ENCODE measurements at places on chromosomes 1 and 21.
A peak's percentile ranks its signal among the peaks of the same experiment; 100 is the strongest.

DNA sequence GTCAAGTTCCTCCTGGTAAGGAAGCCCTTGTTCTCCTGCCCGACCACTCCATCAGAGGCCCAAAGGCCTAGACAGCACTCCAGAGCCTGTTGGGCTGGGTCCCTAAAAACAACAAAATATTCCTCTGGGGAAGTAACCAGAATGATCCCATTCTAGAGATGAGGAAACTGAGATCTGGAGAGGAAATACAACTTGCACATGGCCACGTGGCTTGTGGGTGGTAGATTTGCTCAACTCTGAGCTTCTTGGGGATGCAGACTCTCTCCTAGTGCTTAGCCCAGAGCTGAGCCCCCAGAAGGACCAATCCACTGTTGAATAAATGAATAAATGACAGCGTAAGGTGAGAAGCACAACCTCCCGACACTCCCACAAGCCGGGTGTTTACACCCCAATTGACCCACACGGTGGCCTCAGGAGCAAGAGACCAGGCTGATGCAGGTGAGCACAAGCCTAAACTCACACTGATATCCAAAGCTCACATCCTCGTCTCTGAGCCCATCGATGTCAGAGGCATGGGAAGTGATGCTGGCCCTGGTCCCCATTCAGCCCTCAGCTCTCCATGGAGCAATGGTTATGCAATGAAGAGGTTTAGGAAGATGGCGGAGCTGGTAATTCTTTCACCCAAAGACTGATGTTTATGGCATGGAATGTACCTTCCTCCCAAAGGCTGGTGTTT, 172.5 kb upstream of the EDN2 start:
- DNase-seq = no peak

- no peak for DNase-seq
Measured at GRCh38 chr1:29355375-29355774, 119.1 kb downstream of the PTPRU start.

DNA sequence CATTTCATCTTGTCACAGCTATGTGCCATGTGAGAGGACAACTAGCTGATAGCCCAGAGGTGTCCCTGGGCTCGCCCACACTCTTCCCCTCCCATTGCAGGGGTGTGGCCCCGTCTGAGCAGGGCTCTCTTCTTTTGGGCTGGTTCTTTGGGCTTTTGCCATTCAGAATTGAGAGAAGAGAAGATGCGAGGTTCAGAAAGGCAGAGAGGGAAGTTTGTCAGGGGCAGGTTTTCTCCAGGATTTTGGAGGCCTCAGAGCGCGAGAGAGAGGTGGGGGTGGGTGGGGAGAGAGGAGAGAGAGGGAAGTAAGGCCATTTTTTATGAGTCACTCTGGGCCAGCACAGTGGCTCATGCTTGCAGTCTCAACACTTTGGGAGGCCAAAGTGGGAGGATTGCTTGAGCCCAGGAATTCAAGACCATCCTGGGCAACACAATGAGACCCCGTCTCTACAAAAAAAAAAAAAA, 5.2 kb downstream of the IFI6 start:
- no peak for DNase-seq

DNA sequence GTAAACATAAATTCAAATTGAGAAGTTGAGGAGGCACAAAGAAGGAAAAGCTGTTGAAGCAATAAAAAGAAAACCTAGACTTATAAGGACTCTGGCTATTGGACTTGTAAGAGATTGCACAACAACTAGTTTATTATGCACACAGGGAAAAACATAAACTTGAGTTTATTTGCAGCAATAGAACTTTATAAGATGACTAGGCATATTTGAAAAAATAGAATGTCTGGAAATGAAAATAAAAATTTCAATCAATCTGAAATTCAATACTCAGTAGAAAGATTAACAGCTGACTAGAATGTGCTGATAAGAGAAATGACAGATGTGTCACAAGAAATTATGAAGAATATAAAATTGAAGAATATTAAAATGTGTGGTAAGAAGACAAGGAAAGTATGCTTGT, 505.4 kb upstream of the ZP4 start:
- DNase-seq = no peak

DNA sequence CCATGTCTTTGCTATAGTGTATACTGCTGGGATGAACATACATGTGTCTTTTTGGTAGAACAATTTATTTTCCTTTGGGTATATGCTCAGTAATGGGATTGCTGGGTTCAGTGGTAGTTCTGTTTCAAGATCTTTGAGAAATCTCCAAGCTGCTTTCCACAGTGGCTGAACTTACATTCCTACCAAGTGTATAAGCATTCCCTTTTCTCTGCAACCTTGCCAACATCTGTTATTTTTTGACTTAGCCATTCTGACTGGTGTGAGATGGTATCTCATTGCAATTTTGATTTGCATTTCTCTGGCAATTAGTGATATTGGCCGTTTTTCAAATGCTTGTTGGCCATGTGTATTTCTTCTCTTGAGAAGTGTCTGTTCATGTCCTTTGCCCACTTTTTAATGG, 37.5 kb upstream of the ANGPTL1 start:
- no peak for DNase-seq

GRCh38 chr1:181759481-181759880, 276.2 kb downstream of the CACNA1E start:
- no peak for DNase-seq

DNA sequence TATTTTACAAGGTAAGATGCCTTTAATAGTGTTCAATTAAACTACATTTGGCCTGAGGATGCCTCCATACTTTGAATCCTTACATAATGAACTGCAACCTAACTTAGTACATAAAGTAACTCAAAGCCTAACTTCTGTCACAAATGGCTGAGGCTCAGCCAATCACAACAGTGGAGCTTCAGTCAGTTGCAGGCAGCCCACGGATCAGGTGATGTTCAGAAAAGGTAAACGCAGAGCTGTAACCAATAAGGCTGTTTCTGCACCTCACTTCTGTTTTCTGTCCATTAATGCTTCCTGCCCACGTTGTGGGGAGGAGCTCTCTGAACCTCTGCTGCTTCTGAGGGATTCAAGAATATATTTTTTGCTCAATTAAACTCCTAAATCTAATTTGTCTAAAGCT, 94.8 kb upstream of the KIAA0040 start:
- peak; percentile 21 for DNase-seq

GRCh38 chr1:78718566-78718965, 68.9 kb downstream of the IFI44 start:
- DNase-seq = no peak

DNA sequence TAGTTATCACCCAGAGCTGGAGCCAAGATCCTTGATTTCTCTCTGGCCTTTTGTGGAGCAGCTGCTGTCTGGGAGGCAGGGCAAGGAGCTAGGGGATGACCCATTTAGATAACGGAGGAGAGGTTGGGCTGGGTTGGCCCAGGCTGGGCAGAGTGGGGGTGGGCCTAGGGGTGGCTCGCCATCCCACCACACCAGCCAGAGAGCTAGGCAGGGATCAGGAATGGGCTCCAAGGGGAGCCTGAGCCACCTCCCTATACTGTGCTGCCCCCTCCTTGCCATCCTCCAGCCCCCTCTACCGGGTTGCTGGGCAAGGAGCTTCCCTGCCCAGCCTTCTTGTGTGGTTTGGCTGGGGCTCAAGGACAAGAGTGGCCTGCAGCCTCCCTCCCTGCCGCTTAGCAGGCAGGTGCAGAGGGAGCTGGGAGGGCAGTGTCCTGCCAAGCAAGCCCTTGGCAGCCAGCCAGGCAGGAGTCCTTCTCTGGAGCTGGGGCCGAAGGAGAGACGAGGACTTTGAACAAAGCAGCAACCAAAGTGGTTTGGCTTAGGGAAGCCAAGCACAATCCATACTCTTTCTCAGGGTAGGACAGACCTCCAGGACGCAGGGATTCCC, 4.1 kb downstream of the NUAK2 start:
- DNase-seq = peak; percentile 93

GRCh38 chr1:41790351-41790750, 128.4 kb downstream of the HIVEP3 start:
- DNase-seq = no peak

DNA sequence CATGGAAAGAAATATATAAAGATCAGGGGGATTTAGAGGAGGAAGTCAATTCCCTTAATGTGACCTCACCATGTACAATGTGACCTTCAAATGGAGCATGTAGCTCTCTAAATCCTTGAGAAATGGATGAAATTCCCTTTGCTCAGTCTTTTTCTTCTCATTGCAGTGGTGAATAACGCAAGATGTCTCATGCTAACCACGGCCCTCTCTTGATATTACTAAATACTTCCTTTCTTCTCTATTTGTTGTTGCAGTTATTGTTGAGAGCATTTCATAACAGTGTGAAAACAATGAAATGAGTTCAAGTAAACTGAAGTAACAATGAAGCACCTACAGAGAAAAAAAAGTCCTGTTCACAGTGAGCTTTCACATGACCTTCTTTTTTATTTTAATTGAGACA, 55.6 kb downstream of the ZNF281 start:
- DNase-seq = no peak

DNA sequence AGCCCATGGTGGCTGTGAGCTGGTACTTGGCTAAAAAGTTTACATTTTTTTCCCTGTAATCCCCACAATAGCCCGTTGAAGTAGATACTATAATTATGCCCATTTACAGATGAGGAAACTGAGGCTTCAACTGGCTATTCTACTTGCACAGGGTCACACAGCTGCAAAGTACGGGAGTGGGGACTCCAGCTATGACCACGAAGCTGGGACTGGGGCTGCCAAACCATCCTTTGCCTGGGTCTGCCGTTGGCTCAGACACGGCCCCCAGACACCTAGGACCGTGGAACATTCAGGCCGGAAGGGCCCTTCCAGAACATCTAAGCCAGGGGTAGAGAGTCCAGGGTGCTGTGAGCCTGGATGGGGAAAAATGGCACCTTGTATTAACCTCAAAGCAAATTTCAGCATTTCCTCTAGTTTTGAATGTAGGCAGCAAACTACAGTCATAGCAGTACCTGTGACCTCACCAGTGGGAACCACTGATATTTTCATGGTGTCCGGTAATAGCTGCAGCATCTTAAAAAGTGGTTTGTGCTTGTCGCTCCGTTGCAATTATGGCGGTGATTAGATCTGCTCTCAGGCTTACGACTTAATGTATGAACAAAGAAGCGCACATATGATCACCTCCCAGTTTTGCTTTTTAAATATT, 4.3 kb downstream of the TP73 start:
- no peak for DNase-seq

GRCh38 chr1:106954661-106955229, 101.7 kb upstream of the PRMT6 start:
- no peak for DNase-seq

GRCh38 chr1:57910305-57910704, 486.4 kb upstream of the DAB1 start:
- no peak for DNase-seq

DNA sequence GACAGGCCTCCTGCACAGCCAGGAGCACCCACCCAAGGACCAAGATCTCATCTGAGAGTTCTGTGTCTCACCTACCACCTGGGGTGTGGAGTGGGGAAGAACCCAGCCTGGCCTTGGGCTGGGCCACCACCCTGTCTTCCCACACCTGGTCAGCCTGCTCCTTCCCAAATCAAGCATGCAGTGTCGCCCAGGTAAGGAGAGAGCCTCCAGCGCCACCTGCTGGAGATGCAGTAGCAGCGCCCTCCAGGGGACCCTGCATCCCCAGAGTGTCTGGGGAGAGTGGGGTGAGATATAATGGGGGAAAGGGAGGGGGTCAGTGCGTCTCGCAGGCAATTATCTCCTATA, 32.3 kb downstream of the KIAA2013 start:
- DNase-seq = peak; percentile 63

GRCh38 chr21:37848721-37849490, 67.4 kb downstream of the KCNJ6 start:
- no peak for DNase-seq

- no peak for DNase-seq
Measured at GRCh38 chr1:228976316-228976715, 241.0 kb downstream of the RHOU start.

- DNase-seq = no peak
Measured at GRCh38 chr1:211126622-211127021, 7.3 kb downstream of the KCNH1 start.

- no peak for DNase-seq
Measured at GRCh38 chr1:66351478-66351877, 182.5 kb upstream of the SGIP1 start.

DNA sequence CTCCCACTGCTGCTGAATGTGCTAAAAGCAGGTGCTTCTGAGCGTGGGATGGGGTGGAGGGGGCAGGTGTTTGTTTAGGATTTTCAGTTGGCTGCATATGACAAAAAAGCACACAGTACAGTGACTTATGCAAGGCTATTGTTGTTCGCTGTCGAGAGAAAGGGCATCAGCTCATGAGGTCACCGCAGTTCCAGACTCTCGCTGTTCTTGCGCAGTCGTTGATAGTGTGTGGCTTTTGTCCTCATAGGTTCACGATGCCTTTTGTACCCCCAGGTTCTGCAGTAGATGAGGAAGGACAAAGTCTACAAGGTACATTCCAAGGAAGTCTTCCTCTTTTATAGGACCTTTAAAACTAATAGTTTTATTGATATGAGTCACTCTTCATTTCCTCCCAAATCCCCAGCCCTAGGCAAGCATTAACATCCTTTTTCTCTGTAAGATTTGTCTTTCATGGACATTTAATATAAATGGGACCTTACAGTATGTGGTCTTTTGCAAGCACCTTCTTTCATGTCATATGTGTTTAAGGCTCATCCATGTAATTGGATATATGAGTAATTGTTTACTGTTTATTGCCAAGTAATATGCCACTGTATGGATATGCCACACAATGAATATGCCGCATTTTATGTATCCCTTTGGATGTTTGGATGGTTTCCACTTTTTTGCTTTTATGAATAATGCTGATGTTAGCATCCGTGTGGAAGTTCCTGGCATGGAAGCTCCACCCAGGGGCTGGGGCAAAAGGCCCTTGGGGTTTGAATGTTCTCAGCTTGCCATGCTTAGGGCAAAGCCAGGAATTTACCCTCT, 14.5 kb upstream of the NLRP3 start:
- DNase-seq = peak; percentile 64

DNA sequence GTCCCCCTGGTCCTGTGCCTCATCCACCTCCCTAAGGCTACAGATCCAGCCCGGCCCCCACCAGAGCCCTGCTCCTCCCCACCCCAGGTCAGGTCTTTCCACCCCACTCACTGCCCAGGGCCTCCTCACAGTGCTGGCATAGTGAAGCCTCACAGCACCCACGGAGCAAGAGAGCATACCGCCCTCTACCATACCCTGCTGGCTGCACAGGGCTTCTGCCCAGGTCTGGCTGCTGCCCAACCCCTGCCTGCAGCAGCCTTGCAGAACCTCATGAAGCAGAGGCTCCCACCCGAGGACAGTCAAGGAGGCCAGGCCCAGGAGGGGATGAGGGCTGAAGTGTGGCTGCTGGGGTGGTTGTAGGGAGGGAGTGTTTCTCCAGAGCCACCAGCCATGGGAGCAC, 19.7 kb upstream of the ARF1 start:
- no peak for DNase-seq

- peak; percentile 74 for DNase-seq
Measured at GRCh38 chr21:44892536-44893277, 19.2 kb upstream of the PTTG1IP start.

DNA sequence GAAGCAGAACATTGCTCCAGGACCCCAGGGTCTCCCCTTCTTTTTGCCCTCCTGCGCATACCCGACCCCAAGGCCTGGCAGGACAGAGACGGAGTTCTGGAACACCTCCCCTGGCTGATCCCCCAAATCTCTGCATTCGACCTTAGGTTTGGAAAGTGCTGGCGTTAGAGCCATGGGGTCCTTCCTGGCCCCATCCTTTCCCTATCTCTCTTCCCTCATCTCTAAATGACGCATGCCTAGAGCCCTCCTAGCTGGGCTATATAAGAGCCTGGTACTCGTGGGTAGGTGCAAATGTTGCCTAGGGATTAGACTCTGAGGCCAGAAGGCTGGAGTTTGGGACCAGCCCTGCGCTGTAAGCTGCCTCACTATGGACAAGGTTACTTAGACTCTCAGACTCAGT, 16.6 kb downstream of the SLC26A9 start:
- no peak for DNase-seq

Data from transverse colon (tissue), 4 donors.